ENCODE measurements at places on chromosomes 5 and 9.

DNA sequence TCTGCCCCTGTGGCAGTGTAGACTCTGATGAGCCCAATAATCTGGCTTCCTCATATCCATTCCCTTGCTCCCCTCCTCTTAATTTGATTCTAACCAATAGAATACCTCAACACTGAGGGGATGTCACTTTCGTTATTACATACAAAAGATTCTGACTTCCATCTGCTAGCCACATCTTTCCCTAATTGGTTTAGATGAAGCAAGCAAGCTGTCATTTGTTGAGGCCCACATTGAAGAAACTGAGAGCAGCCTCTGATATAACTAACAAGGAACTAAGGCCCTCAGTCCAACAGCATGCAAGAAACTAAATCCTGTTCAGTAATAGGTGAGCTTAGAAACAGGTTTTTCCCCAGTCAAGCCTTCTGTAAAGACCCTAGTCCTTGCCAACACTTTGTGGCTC is 5.8 kb downstream of the ADAMTS6 start:
- DNase-seq, result no peak

DNA sequence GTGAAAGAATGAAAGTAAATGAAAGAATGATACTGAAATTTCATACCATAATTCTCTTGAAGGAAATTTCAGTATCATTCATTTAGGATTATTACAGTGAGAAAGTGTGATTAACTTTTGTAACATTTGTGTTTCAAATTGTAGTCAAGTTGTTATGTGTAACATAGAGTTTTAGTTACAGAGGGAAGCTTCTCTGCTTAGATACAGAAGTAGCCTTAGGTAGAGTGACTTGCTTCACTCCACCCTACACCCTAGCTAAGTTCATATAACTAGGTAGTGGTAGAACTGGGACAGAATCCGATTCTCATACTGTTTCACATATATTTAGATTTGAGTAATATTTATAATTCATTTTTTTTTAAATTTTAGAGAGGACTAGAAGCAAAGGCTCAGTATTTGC is 9.0 kb downstream of the RASA1 start:
- DNase-seq, result no peak

DNA sequence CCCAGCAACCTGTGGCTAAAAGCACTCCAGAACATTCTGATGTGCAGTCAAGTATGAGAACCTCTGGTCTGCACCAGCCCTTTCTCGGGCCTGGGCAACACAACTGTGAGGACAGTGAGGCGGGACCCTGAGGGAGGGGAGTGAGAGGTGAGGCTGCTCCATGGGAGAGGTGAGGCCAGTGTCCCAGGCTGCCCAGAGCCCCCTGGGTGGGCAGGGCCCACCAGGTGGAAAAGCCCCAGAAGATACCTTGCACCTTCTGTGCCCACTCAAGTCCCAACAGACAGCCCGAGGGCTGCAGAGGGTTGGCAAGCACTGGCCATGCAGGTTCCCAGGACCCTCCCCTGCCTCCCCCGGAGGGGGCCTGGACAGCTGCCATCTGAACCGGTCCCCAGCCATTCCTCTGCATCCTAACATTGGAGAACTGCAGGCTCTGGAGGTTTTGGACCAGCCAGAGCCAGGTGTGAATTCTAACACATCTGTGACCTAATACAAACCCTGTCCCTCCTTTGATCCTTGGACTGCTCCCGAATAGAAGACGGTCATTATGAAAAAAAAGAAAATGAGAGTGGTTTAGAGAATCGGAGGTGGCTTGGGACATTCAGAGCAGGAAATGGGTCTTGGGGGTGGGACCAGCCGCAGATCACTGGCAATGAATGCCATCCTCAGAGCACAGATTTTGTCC is 57.0 kb downstream of the DUSP1 start:
- DNase-seq, result no peak

- DNase-seq, result no peak
Observed at GRCh38 chr5:178496642-178497041, 93.6 kb downstream of the COL23A1 start.

All from pons (tissue), 1 donor.